Activated T-cell treated with anti-CD3 and anti-CD28 coated beads, Interleukin-2, amount 50 U/mL, for 72 hours (primary cell): ENCODE measurements at places on chromosomes 2 and 18.

- DNase-seq: no peak
Measured at GRCh38 chr2:75221862-75222261, 22.5 kb upstream of the TACR1 start.

DNA sequence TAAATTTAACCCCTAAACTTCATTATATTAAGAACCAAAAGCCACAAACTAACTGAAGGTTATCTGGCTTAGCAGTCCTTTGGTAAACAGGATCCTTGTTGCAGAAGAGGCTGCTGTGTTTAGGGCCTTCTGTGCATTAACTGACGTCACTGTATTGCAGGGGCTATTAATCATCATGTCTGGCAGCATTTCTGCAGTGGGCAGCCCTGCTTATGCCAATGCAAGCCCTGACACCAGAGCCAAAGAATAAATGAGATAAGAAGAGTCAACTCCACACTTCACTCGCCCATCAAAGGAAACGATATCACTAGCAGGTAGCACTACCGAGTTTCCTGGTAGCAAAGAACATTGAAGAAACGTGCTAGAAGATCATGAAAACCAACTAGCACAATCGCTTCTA, 110.6 kb downstream of the PLEKHM3 start:
- DNase-seq: no peak

GRCh38 chr2:31138037-31138962, at the start of gene GALNT14:
Gene GALNT14 (minus strand): TSS chr2:31138440. CDS start chr2:31138086, 354 bp downstream.
- DNase-seq: peak; percentile 72

DNA sequence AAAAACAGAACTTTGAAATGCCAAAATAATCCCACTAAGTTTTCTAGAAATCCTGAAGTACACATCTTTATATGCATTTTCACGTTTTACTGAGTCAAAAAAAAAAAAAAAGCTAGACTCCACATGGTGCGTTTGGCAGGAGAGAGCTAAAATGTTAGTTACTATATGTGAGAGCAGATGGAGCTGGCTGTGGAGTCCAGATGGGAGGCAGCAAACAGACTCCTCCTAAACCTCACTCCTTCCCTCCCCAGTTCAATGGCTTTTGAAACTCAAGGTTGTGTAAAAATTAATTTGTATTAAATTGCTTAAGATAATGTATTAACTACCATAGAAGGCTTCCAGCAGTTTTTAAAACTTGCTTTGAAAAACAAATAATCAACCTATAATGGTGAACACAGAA, 248.8 kb downstream of the AGPS start:
- no peak for DNase-seq

GRCh38 chr2:189109921-189110397, 69.6 kb downstream of the COL5A2 start:
- no peak for DNase-seq

- DNase-seq: no peak
Measured at GRCh38 chr2:233411162-233411561, 56.9 kb downstream of the DGKD start.

- peak; percentile 39 for DNase-seq
Measured at GRCh38 chr2:101012706-101013181, 10.7 kb downstream of the RPL31 start.

DNA sequence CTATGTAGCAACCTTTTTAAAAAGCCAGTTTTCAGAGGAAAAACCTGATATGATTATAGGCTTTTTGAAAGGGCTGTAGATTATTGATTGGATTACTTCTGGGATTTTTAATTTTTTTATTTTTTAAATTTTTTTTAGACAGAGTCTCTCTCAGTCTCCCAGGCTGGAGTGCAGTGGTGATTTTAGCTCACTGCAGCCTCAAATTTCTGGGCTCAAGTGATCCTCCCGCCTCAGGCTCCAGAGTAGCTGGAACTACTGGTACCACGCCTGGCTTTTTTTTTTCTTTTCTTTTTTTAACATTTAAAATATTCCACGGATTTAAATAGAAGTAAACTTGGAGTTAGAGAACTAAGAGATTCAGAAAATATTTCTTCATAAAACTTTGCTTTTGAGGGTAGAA, 1.2 kb downstream of the MRPL19 start:
- no peak for DNase-seq

DNA sequence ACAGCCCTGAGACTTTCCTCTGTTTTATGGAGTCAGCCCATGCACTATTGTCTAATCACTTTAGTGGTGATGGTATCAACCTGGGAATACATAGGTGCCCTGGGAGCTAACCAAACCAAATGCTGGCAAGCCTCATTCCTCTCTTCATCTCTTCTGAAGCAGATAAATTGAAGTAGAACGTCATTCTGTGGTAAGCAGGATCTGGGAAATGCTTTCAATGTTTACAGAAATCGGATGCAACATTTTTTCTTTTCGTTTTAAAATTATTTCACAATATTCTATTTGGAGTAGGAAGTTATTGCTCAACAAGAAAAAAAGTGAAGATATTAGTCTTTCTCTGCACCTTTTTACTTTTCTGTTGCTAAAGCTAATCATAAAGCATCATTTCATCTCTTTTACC, 114.2 kb downstream of the RBMS1 start:
- no peak for DNase-seq

DNA sequence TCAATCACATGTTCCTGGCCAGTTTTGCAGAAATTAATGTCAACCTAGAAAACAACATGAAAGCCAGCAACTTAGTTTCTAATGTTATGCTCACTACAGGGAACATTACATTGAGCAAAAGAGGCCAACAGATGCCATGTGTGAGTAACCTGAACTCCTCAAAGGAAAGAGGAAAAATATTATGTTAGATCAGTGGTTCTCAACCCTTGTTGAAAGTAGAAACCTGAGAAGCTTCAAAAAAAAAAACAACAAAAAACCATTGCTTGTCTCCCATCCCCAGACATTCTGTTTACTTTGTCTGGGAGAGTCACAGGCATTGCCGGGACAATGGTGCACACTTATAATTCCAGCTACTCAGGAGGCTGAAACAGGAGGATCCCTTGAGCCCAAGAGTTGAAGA, 57.7 kb downstream of the METTL4 start:
- no peak for DNase-seq

- DNase-seq: no peak
Measured at GRCh38 chr2:52676056-52676455, 1091.5 kb upstream of the CHAC2 start.

GRCh38 chr18:75556841-75557240, 129.3 kb upstream of the SMIM21 start:
- no peak for DNase-seq

GRCh38 chr18:31386741-31387140, 10.2 kb downstream of the DSG4 start:
- no peak for DNase-seq
